SJCRH30 (cell line): ENCODE measurements at places on chromosomes 4 and X.

DNA sequence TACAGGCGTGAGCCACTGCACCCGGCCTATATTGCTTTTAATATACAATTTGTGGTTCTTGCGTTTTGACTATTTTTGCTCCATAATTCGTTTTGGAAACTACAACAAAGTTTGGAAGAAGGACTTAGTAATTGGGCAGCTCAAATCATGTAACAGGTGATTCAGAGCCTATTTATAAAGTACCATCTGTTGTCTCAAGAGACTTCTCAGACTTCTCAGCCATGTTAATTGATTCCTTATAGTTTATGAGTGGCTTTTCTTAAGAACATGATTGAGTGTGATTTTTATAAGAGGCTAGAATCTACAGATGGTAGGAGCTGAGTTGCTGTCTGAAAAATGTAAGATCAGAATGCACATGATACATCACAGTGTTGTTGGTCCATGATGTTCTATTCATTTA, 240.2 kb downstream of the ADGRL3 start:
- no peak for DNase-seq

- no peak for DNase-seq
These were observed 514.7 kb upstream of the SPANXN1 start for GRCh38 chrX:144732588-144732987.

GRCh38 chr4:143559757-143560147, 46.2 kb downstream of the SMARCA5 start:
- no peak for DNase-seq

GRCh38 chr4:29459926-29460325, 1260.2 kb upstream of the PCDH7 start:
- no peak for DNase-seq

DNA sequence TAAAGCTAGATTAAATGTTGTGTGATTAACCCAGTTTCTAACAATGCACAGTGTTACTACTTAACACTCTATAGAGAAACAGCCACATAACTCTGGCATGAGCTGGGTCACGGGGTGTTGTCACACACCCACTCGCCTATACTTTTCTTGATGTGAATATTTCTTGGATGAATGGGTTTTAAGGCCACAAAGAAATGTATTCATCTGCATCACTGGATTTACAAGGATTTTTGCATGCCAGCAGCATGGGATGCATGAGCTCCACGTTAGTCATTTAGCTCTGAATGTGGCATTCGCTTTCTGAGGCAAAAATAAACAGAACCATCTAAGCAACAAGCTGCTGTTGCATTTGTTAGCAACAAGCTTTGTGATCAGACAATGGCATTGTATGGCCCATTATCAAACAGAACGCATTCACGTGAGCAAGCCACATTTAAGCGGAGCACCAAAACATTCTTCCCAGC, 89.7 kb downstream of the LRP2BP start:
- no peak for DNase-seq

GRCh38 chrX:113400193-113400704, 559.6 kb upstream of the AMOT start:
- no peak for DNase-seq

GRCh38 chr4:165743422-165743821, 129.6 kb upstream of the TLL1 start:
- no peak for DNase-seq

DNA sequence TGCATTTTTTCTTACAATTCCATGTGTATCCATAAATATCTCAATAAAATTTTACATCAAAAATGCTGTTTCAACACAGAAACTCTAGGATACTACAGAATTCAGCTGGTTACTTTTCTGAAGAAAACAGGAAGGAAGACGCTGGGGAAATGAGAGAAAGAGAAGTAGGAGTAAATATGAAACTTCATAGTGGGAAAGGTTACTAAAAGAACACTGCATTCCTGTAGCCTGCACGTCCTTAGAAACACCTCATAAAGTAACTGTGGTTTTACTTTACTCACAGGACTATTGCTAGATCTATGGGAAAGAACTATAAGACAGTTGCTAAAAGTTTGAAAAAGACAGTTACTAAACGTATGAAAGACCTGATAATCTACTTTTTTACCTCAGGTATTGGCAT, 23.1 kb downstream of the ATP11C start:
- DNase-seq: no peak

DNA sequence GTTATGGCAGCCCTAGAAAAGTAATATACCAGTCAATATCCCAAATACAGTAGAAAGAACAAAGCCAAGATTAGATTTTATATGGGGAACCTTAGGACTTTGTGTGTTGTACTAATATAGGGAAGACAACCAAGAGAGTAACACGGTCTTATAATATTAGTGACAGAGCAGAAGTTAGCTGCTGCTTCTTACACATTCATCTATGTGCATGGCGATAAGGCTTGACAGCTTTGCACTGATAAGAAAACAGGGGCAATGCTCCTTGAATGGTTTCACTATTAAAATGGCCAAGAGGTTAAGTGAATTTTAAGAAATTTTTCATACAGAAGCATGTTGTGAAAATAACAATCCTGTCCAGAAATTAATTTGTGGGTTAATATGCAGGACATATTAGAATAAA, 521.6 kb downstream of the CCSER1 start:
- DNase-seq: no peak

DNA sequence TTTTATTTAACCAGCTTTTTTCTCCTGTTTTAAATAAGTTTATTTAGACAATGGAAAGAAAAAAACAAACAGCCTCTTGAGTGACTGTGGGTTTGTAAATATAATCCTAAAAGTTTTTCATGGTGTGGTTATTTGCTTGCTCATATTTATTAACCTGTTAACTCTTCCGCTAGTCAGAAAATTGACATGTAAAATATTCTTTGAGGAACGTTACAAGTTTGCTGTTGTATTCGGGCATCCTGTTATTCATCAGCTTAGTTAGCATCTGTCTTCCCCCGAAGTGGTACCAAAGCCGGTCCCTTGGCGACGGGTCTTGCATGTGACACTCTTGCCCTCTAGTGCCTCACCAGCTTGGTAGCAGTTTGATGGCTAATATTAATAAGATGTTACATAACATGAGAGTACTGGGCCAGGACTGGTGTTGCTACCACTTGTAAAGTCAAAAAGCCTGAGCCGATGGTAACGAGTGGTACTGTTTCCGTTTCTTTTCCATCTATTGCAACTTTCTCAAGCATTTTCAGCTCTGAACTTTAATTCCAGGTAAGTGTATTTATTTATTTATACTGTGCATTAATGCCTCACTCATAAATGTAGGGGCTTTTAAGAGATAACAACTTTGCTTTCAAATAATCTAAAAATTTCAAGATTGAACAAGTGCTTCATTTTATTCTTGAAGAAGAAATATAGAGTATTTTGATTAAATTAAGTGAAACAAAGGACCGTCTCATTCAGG, at the start of gene NDST3:
Gene NDST3, plus strand, starts transcription at position 434 of the 733 bp plus-strand sequence. CDS start 19,425 bp downstream, outside the sequence.
- peak; percentile 90 for DNase-seq

DNA sequence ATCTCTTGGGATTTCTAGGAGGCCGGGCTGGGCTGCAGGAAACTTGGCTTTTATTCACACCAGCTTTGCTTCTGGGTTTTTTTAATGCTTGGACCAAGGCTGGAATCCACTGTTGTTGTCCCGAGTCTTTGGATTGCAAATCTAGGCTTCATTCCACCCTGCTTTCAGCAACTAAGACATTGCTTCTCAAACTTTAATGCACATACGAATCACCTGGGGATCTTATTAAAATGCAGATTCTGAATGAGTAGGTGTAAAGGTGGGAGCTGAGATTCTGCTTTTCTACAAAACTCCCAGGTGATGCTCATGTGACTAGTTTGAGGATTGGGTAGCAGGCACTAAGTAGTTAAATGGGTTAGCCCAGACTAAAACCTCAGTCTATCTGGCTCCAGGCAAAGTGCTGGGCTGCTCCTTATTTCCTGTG, 39.2 kb upstream of the GPC4 start:
- no peak for DNase-seq

- no peak for DNase-seq
These were observed 54.7 kb downstream of the CD38 start for GRCh38 chr4:15832523-15833451.
